ENCODE measurements at places on chromosomes 6 and 20.

DNA sequence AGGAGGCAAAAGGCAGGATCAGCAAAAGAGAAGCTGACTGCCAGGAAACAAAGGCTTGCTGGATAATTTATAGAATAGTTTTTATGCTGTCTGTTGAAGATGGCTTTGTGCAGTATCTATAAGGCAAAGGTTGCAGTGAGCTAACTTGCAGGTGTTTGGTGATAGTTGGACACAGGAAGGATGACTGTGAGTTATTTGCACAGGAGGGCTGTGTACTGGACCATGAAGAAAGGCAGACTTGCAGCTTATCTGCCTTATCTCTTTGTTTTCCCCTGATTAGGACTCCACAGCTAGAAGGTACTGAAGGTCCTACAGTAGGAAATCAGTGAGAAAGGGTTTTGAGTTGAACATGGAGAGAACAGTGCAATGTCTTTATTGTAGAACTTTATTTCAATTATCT lies 2.1 kb downstream of the BTN1A1 start:
- no peak for DNase-seq

GRCh38 chr6:167279766-167280446 lies 11.2 kb upstream of the UNC93A start:
- DNase-seq: no peak

DNA sequence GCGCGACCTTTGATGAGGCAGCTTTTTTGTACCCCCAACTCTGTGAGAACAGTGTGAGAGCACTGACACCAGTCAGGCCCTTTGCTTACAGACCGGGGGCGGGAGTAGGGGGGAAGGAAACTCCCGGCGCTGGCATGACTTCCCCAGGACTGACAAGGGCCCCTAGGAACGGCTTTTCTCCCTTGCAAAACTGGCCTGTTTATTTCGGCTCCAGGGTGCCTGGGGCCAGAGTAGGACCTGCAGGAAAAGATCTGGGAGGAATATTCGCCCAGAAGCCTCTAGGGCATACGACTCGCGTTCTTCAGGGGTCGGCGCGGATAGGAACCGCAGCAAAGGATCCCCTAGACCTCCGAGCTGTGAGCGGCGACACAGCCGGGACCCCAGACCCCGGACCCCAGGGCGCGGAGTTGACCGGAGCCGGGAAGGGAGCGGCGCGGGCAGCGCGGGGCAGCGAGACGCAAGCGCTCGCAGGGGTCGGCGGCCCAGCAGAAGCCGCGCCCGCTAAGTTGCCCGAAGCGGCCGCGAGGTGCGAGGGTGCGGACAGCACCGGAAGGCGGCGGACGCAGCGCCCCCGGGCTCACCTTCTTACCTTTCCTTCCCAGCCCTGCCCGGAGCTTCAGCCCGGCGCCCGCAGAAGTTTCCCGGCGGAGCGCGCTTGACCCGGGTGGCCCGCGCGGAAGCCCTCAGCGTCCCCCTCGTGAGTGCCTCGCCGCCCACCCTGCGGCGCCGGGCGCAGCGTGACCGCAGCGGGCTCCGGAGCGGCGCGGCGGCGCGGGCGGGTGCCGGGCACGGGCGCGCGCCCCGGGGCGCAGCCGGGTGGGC lies at the start of gene POPDC3:
Gene POPDC3, minus strand, starts transcription at position 771 of the 822 bp plus-strand sequence. CDS start 18,105 bp downstream, outside the sequence.
- no peak for DNase-seq

DNA sequence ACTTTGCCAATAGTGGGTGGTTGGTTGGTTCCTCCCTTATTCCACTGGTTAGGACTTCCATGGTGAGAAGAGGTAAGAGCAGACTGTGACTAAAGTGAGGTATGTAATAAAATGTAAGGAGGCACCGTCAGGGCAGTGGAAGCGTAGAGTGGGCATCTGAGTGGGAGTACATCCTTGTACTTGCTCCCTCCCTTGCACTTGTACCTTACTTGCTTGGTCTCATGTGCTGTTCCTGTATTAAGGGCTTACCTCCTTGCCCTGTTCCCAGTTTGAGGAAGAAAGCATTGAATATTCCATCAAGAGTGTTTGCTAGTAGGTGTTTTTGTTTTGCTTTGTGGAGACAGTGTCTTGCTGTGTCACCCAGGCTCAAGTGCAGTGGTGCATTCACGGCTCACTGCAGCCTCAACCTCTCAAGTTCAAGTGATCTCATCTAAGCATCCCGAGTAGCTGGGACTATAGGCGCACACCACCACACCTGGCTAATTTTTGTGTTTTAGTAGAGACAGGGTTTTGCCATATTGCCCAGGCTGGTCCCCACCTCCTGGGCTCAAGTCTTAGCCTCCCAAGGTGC lies 25.5 kb downstream of the AMD1 start:
- DNase-seq: no peak

DNA sequence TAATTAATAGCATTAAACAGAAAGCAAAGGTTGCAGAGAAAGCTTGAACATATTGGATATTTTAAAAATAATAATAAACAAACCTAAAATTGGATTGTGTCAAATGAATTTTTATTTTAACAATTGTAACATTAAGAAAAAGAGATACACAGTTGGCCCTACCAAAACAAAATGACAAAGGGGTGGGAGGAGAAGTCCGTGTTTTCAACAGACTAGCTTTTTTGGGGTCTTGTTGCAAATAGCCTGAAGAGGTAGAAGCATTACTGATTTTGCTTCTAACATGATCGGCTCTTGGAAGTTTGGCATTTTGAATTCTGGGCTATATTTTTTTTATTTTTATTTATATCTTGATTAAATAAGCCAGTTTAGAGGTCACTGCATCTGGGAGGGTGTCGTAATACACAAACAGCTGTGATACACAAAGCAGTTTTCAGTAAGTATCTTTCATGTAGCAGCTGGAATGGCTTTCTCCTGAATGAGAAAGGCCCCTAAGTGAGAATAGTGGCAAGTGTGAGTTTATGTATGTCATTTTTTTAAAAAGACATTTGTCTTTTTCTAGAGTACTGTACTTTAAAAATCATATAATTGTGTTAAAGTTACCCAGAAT lies 85.5 kb upstream of the ZNF217 start:
- DNase-seq: no peak

- DNase-seq: no peak
Measured at GRCh38 chr20:37538003-37538402, 10.3 kb upstream of the BLCAP start.

DNA sequence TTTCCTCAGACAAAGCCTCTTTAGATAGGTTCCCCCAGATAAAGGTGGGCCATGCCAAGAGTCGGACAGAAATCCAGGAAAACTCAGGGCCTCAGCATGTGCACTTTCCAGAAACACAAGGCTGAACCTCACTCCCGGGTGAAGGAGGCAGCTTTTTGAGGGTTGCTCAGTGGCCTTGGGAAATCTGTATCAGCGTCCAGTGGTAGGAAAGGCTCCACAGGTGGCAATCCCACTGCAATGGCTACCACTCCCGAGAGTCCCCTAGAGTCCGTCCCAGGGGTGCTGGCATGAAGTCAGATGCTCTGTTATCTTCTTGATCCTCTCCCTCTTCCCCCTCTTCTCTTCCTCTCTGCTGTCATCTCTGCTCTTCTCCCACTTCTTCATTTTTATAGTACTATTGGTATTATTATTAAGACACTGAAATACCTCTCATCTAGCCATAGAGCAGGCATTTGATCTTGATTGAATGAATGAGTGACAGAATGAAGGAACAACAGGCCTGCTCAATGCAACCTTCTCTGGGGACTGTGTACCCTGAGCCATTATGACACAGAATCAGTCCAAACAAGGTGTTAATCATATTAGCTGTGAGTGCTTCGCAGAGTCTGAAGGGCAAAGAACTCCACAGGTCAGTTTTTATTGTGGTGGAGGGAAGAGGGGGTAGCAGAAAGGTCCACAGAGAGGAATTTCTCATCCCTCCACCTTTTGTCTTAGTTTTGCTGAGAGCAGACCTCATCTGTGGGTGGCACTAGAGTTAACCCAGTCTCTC lies 13.3 kb downstream of the SLC22A1 start:
- DNase-seq: no peak

DNA sequence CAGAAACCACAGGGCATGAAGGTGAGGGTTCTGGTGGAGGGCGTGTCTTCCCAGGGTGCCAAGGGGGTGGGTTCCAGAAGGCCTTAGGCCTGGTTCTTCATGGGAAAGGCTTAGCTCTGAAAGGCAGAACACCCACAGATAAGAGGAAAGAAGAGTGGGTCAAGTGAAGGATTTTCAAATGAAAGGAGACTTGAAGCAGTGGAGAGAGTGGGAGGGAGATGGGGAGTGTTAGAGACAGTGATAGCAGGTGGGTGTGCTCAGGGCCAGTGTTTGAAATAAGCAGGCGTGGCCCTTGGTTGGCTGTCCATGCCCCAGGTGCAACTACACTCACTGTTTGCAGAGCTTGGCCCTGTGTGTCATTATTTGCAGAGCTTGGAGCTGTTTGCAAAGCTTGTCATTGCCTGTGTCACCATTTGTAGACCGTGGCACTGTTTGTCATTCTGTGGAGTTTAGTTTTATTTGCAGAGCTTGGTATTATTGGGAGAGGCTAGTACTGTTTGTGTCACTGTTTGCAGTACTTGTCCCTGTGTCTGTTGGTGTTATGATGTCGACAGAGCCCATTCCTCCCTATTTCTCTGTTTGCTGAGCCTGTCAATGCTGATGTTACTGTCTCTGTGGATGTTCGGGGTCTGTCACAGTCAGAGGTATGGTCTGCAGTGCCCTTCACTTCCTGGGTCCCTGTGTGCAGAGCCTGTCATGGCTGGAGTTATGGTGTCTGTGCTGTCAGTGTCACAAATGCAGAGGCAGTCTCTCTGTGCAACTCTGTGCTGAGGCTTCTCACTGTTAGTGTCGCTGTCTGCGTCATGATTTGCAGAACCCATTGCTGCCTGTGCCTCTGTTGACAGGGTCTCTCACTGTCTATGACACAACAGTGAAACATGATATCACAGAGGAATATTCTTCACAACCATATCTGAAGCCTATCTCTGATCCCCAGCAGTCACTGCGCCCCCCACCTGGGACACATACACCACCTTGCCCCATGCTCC lies 127.7 kb upstream of the LRFN2 start:
- peak; percentile 47 for DNase-seq

DNA sequence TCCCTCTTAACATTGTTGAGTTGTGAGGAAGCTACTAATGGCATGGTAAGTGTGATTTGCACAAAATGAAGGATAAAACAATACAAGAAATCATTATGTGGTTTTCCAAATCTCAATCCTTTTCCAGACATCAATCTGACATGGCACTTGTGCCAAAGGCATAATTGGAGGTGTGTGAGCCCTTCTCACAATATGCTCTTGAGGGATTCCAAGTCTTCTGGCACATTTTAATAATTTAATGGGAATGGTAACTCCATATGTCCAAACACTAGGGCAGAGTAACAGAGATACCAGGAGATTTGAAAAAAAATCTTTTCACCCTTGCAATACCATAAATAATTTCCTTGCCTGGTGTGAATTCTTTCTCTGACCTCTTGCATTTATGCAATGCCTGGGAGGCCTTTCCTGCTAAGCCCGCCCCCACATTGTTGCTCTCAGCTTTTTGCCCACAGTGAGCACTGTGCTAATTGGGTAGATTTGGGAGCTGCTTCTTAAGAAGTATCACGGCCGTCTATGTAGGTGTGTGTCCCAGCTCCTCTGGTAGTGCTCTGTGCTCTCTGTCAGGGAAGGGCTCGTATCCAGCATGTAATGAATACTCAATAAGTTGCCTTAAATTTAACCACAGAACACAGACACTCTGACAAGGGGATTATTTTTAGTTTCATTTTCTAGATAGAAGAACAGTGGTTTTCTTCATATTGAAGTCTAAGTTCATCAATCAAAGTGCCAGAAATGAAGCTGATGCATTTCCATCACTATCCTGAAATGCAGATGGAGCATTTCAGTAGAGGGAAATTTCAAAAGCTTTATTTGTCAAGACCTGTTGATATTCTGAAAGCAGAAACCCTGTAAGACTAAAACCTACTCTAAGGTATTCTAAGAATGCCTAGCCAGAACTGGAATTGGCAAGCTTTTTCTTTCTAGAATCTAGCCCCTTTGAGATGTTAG lies 54.4 kb upstream of the CEP85L start:
- no peak for DNase-seq

- DNase-seq: no peak
Measured at GRCh38 chr6:113855500-113856374, 1.4 kb upstream of the MARCKS start.

DNA sequence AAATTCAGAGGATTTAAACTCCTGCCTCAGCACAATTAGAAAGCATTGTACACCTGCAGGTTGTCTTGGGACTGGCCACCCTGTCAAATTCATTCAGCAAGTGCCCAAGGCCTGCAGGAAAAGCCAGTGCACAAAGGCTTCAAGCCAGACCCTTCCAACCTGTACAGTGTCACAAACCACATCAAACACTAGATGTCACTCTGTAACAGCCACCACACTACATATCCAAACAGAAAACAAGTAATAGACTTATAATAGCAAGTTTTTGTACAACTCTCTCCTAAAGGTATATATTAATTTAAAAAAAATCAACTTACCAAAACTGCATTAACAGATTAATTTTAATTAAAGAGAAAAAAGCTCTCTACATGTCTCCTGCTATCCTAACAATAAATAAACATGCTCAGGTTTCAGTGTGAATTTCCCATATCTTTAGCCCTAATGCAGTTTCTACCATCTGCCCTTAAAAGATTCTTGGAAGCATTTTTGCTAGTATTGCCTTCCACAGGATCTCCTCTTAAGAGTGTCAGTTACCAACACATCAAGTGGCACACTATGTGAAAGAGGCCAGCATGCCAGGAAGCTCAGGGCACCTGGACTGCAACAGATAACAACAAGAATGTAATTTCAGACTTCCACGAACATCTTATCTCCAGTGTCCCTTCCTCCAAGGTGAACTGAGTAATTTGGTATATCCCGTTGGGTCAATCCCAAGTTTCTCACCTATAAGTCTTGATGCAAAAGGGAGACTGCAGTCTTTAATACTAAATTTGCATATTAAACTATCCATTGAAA lies 47.5 kb downstream of the RALGAPA2 start:
- no peak for DNase-seq

DNA sequence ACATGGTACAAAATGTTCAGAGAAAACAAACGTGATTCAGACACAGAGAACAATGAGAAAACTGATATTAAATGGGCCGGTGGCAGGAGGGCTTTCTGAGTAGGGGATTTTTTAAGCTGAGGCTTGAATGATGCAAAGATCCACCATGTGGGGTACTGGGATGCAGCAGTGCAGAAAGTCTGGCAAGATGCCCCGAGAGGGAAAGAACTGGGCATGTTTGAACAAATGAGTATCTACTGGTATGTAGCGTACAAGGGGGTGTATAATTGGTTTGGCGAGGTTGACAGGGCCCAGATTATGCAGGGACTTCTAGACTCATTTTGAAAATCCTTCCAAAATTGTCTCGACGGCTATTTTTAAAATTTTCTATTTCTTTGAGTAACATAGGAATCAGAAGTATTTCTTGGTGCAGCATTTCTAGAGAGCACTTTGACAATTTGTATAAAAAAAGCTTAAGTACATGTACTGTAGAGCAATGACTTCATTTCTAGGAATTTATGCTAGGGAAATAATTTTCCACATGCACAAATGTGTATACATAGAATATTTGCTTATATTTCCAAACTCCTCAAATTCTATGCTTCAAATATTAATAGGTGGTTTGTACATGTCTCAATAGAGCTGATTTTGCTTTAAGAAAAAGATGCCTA lies 119.6 kb upstream of the DOK5 start:
- DNase-seq: no peak

DNA sequence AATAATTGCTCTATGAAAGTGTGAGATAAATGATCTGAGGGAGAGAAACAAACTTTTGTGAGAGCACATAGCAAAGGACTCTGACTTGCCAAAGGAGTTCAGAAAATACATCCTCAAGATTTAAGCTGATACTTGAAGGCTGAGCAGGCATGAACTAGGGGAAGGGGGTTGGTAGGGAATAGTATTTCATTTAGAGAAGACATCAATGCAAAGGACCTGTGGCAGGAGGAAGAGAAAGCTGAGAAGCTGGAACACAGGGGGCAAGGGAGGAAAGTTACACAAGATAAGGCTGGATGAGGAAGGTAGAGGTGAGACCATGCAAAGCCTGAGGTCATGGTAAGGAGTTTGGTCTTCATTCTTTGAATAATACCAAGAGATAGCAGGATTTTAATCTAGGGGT lies 50.6 kb downstream of the NCOA6 start:
- DNase-seq: no peak

Measured in right lobe of liver (tissue), 6 donors.